Breast epithelium (tissue), 4 donors: ENCODE measurements at places on chromosomes 1 and 21.

- no peak for DNase-seq
Observed at GRCh38 chr21:31358158-31358557, 14.1 kb upstream of the TIAM1 start.

- no peak for DNase-seq
Observed at GRCh38 chr21:25791319-25791718, 56.5 kb downstream of the GABPA start.

- DNase-seq, result no peak
Observed at GRCh38 chr1:93662481-93663207, 19.0 kb downstream of the BCAR3 start.

- no peak for DNase-seq
Observed at GRCh38 chr1:234730770-234731568, 121.0 kb upstream of the IRF2BP2 start.

DNA sequence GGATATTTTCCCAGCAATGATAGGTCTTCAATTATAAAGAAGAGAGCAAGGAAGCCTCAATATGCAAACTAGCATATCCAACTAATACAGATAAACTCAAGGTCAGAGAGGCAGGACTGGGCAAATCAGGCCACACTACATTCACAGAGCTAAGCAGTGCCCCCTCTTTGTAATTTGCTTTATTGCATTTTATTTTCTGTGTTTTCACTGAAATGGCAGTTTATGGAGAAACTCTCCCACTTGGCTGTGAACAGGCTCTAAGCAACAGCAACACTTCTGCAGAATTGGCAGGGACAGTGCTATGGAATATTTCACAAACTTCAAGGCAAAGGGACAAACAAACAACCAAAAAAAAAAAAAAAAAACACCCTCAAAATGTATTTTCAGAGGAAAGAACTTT is 93.4 kb upstream of the SOD1 start:
- no peak for DNase-seq

GRCh38 chr1:117600325-117600943 is 5.4 kb upstream of the TENT5C start:
- no peak for DNase-seq

- DNase-seq, result no peak
Observed at GRCh38 chr1:230622151-230622550, 20.1 kb upstream of the COG2 start.

- DNase-seq, result no peak
Observed at GRCh38 chr1:203628201-203629015, 1.8 kb downstream of the ATP2B4 start.

GRCh38 chr1:200670242-200671118 is 773 bp upstream of the DDX59 start:
- no peak for DNase-seq

DNA sequence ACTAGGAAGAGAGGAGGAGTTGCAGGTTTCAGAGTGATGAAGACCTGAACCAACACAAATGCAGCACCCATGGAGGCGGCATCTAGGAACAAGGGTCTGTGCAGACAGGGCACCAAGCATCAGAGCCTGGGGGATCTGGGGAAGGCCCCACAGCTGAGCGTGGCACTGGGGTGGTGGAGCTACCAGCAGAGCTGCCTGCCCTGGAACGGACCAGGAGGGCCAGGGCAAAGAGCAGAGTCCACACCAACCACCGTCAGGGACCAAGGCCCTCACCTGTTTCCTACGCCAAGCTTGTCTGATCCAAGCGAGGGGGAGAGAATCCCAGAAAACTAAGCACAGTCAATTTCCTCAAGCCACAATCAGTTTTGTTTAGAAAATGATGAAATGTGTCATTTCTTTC is 79.0 kb upstream of the SYT6 start:
- no peak for DNase-seq

DNA sequence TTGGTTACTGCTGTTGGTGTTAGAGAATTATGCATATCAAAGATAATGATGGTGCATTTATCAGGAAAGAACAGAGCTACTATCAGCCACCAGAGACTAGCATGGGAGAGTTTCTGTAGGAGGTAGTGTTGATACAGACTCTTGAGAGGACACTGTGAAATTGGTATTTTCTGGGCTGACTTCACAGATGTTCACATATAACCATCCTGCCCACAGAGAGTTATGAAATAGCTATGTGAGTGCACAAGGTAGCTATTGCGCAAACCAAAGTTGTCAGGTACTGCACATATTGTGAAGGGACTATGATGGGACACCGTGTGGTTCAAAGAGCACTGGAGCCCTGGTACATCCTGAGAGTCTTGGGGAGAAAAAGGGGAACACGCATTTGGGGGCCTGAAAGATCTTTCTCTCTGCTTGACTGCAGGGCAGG is 1.4 kb upstream of the TLCD4 start:
- no peak for DNase-seq

DNA sequence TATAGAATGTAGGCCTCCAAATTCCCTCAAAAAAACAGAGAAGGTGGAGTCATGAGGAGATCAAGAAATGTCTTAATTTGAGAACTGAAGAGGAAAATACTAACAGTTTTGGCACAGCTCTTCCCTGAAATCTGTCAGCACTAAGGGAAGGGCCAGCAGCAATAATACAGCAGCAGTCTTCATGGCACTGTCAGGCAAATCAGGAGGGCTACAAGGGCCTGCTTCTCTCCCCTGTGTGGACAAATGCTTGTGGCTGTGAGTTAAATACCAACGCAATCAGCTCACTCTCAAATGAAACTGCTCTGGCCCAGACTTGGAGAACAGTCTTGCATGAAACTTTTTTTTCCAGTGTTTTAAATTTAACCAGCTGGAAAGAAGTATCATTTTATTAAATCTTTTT is 20.5 kb upstream of the CNN3 start:
- DNase-seq, result no peak

GRCh38 chr1:110916669-110917306 is 43.8 kb downstream of the CD53 start:
- no peak for DNase-seq

DNA sequence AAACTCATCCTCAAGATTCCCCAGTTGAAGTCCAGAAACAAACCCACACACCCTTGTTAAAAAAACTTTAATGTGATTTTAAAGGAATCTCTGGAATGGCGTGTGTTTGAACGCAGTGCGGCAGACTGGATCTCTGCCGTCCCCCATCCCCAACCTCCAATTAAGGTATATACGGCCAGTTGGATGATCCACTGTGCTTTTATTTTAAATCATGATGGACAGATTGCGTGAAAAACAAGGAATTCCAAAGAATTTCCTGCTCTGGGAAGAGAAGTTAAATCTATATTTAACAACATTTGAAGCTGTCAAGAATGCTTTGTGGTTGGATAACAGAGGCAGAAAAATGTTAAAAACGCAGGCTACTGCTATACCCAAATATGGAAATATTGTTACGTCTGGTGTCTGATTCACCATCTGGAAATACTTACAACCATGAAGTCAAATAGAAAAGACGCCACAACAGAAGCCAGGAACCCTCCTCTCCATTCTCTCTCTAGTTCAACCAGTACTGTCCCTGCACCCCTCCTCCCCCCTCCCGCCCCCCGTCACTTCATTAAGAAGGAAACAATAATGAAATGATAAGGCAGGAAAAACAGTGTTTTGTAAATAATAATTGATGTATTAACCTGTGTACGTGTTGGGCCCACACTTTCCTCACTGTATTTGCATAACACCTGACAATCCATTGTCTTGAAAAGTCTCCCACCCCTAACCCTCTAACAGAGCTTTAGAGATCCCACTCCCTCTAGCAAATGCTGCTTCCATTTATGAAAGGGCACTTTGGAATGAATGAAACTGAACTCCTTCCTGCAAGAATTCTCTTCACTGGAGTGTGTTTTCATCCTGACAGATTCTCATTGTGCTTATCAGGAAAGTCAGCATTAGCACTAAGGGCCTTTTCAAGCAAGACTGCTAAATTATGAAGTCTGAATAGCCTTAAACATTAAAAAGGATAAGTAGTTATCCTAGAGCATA is 2.0 kb upstream of the CCN1 start:
- peak; percentile 39 for DNase-seq

- peak; percentile 70 for DNase-seq
Observed at GRCh38 chr1:23385119-23385621, 15.5 kb upstream of the ZNF436 start.

- no peak for DNase-seq
Observed at GRCh38 chr1:80542231-80542630, 1258.5 kb upstream of the ADGRL2 start.

GRCh38 chr1:181490740-181491712 is 7.7 kb downstream of the CACNA1E start:
- DNase-seq, result no peak

GRCh38 chr1:234520908-234521817 is 42.2 kb upstream of the TARBP1 start:
- DNase-seq, result no peak

DNA sequence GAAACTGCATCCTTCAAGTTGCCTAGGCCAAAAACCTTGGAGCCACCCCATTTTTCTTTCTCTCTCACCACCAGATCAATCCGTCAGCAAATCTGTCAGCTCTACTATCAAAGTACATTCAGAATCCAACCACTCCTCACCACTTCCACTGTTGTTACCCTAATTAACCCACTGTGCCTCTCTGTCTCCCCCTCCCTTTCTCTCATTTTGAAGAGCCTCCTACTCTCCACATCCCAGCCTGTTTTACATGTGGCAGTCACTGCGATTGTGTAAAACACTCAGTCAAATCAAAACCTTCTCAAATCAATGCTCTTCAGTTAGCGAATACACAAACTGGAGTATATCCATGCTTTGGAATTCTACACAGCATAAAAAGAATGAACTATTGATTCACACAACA is 33.1 kb downstream of the ZNF684 start:
- no peak for DNase-seq

DNA sequence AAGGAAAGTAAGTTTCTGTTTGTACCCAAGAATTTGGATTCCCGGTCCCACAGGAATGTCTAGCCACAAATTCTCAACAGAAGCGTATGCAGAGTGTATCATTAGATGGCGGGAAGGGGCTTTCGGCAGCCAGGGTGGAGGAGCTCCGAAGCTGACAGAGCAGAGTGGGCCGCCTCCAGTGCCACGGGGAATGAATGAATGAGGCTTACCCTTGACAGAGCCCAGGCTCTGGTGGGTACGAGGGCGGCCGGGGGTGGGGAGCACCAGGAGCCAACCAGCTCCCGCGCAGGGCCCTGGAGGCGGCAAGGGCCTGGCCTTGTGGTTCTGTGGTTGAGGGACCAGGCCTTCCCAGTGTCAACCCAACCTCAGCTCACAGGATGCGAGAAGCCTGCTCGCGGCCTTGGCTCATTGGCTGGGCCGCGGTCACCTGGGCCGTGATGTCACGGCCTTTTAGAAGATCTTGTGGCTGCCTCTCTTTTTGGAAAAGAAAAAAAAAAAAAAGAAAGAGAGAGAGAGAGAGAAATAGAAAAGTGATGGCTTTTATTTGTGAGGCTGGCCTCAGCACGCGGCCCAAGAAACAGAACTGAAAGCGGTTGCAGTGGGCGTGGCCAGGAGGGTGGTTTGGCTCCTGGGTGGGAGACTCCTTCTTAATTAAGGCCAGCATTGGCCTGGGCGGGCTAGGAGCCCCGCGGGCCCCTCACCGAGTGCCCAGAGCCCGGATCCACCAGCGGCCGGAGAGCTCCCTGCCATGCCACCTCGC is 34.9 kb upstream of the RUNX3 start:
- no peak for DNase-seq

- DNase-seq, result no peak
Observed at GRCh38 chr1:31095298-31095981, 29.9 kb upstream of the PUM1 start.

DNA sequence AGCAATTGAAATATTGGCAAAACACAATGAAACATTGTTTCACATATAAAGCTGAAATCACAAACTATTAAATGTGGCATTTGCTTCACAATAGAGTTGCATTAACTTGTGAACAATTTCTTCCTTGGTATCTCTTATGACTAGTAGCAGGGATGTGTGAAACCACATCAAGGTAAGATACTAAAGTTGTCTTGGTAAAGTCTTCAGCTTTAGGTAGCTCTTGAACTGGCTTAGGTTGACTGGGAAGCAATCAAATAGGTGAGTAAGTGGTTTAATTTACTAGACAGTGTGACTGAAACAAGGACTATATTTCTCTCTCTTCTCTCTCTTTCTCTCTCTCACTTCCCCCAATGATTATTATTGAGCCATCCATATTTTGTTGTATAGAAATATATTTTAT is 141.5 kb upstream of the KCNK2 start:
- DNase-seq, result no peak

GRCh38 chr21:33051925-33052324 is 18.0 kb upstream of the OLIG1 start:
- no peak for DNase-seq

- no peak for DNase-seq
Observed at GRCh38 chr1:221994939-221995338, 253.1 kb upstream of the DUSP10 start.

DNA sequence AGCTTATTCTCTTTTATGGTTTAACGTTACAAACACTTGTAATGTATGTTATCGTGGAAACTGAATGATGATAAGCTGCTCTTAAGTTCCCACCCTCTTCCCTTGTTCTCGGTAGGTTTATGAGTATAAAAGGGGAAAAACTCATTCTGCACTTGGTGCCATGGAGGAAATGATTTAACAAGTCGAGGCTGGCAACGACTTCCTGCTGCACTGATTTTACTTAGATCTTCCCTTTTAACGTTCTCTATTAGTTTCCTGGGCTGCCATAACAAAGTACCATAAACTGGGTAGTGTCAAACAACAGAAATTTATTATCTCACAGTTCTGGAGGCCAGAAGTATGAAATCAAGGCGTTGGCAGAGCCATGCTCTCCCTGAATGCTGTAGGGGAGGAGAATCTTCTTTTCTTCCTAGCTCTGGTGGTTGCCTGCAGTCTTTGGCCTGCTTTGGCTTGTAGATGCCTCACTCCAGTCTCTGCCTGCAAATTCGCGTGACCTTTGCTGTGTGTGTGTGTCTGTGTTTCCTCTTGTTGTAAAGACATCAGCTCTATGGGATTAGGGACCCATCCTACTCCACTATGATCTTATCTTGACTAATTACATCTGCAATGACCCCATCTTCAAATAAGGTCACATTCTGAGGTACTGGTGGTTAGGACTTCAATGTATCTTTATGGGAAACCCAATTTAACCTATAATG is 26.3 kb downstream of the HUNK start:
- DNase-seq, result no peak

- DNase-seq, result no peak
Observed at GRCh38 chr1:114702737-114703136, 7.4 kb upstream of the AMPD1 start.

DNA sequence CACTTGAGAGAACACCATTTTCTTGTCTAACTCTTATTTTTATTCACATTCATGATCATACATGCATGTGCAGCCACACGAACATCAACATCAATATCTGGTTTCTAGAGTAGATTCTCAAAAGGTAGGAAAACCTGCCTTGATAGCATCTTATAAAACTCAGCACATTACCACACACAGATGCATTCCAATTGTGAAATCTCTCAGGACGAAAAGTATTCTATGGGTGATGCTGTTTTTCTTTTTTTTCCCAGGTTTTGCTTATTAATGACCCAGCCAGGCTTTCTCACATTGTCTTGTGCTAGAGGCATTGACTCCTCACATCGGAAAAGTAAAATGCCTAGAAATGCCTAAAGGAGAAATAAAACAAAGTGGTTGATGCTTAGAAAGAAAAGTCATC is 562.8 kb downstream of the KIF26B start:
- DNase-seq, result no peak
